ENCODE measurements at places on chromosomes 4 and X.

DNA sequence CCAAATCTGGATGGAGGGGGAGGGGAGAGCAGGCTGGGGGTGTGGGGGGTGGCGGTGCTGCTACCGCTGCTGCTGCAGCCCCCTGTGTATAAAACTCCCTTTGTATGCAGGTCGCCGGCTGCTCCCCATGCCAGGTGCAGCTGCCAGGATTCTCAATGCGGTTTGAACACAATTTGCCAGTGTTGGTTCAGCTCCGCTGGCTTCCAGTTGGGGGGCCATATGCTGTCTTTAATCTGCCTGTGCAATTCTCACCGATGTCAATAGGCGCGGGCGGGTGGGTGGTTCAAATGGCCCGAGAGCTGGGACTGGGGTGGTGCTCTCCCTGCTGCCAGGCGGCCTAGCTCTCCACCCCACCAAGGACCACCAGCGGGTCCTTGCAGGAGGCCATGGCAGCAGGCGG is 257.6 kb downstream of the BCOR start:
- no peak for DNase-seq

- DNase-seq: no peak
These were observed 39.1 kb upstream of the MBTPS2 start for GRCh38 chrX:21800344-21800770.

- DNase-seq: no peak
These were observed 20.3 kb downstream of the CFAP99 start for GRCh38 chr4:2438822-2439718.

DNA sequence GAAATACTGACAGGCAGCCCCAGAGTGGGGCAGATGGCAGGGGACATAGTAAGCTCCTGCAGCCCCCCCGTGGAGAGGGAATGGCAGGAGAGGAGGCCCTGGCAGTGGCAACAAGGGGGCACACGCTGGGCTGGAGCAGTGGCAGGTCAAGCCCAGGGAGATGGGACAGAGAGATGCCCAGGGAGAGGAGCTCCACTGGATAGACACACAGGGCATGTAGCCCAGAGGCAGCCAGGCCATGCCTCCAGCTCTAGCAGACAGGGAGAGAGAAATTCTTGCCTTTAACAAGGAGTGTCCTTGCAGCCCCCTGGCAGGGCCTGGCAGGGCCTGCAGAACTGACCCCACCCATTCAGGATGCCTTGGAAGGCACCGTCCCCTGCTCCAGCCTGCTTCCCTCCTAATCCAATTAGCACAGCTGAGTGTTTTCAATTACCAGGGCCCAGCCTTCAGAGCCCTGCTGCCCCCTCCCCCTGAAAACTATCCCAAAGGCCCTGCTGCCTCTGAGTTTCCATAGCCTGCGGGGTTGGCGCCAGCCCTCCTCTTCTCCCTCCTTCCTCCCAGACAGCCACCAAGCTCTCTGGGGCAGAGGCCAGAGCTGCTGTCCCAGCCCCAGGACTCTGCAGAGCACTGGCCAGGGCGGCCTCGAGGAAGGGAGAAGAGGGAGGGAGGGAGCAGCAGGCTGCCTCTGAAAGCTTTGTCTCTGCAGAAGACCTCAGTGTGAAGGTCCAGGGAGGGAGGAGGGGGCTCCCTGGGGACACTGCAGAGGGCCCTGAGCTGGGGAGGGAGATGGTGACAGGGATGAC is 12.5 kb downstream of the L1CAM start:
- DNase-seq: no peak

GRCh38 chr4:52999626-53000025 is 137.5 kb downstream of the RASL11B start:
- DNase-seq: no peak

- DNase-seq: no peak
These were observed 169.3 kb downstream of the CEP135 start for GRCh38 chr4:56118055-56118454.

DNA sequence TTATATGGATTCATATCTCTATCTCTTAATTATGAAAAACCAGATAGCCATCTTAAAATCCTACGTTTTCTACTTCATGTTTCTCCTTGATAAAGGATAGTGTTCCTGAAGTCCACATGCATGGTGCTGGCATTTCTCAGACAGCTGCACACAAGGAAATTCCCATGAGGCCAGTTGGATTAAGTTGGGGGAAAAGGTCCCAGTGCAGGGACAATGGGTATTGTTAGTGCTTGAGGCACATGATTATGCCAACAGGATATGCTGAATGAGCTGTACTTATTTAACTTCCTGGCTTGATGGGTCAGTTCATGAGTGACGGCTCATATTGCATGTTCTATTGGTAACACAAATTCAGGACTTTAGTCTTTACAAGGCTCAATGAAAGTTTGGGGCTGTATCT is 913.9 kb upstream of the NDST4 start:
- DNase-seq: no peak

GRCh38 chr4:38948551-38948950 is 80.9 kb downstream of the FAM114A1 start:
- no peak for DNase-seq

DNA sequence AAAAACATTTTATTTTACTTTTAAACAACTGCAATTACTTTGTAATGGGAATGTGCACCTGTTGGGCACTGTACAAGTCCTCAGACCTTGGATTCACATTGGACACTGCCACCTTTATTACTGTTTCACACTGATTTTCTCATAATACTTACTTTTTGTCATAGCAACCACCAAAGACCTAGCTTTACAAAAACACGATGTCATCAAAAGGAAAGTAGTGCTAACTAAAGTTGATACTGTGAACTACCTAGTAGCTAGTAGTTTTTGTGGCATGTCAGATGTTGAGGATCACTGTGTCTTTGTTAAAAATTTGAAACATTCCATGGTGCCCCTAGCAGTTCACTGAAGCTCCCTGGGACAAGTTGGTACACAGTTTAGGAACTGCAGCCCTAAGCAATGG is 62.9 kb upstream of the HOPX start:
- no peak for DNase-seq

DNA sequence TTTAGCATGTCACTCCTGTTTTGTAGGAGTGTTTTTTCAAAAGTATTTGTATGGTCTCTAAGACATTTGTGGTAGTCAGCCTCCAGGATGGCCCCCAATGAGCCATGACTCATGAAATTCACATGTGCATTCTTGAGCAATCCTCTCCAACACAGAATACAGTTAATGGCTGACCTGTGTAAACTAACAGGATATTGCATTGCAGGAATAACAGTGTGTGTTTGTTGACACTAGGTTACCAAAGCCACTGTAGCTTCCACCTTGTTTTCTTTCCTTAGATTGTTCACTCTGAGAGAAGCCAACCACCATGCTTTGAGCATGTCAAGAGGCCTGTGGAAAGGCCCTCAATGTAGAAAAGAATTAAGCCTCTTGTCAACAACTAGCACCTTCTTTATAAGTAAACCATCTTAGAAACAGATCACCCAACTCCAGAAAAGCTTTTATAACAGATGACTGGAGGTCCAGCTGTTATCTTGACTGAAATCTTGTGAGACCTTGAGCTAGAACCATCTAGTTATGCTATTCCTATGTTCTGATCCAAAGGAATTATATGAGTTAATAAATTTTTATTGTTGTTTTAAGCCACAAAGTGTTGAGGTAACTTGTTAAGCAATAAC is 28.5 kb downstream of the TBCK start:
- DNase-seq: no peak

- DNase-seq: no peak
These were observed 231.5 kb upstream of the ATP6AP2 start for GRCh38 chrX:40349251-40349650.

DNA sequence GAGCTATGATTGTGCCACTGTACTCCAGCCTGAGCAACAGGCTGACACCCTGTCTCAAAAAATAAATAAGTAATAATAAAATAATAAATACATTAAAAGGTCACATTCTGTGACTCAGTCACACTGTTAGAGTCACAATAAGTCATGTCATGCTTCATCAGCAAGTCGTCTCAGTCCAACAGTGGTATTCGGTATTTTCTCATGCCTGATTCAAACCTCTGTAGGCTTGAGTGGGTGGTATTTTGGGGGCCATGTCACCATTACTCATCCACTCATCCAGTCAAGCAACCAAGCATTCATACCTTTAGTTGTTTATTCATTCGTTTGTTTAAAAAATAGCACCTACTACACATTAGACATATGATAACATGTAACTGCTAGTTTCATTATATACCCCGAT is 46.9 kb downstream of the SUPT20HL2 start:
- no peak for DNase-seq
